ENCODE measurements at places on chromosomes 4 and X.

DNA sequence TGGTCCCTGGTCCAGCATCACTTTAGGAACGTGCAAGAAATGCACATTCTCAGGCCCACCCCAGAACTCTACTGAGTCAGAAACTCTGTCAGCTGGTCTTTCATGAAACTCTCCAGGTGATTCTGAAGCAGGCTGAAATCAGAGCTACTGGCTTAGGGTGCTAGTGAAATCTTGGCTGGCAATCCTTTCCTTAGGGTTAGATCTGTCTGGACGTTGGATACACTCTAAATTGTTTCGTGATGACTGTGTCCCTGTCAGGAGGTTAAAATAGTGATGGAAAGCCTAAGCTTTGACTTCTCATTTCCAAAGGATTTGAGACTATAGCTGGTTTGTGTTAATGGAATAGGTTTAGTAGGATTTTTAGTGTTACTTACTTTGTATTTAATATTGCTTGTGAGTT is 99.1 kb downstream of the ARHGAP10 start:
- DNase-seq: no peak

DNA sequence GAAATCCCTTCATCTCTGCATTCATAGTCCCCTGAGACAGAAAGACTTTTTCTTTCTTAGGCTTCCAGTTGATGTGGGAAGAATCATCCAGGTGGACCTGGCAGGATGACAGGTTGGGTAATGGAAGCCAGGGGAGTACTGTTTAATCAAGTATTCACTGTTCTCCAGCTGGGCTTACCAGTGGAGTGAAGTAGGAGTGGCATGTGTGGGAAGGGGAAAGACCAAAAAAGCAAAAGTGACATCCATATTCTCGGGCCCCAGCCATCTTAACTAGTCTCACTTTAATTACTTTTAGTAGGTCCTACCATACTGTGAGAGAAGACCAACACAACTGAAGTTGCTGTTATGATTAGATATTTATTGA is 18.5 kb downstream of the VSIG4 start:
- DNase-seq: no peak

- DNase-seq: no peak
These were observed 15.6 kb downstream of the PPP2R3B start for GRCh38 chrX:370963-371745.

GRCh38 chrX:96685210-96686099 is 813 bp downstream of the DIAPH2 start:
- DNase-seq: no peak
